Activated CD8-positive, alpha-beta T cell treated with anti-CD3 and anti-CD28 coated beads for 36 hours (primary cell): ENCODE measurements at places on chromosomes 3 and 15. TPM values are rescaled to one million over a fixed set of nuclear protein-coding genes. Genes with fewer than 3 reads are reported as not detected.

DNA sequence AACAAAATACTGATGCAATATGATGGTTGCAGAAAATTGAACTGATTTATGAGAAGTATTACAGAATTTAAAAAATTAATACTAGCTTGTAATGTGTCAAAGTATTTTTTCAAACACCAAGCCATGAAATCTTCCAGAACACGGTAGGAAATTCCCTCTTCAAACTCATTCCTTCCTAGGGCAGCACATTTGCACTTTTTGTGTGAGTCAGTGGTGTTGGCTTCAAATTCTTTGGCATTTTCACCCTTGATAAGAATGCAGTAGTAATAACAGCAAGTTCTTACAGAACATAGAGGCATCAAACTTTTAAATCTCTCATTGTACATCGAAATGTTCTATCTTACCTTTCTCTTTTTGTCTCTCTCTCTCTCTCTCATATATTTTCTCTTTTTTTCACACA is 191.8 kb downstream of the CGGBP1 start:
- DNase-seq = no peak

GRCh38 chr3:37601832-37602231 is 259.8 kb upstream of the CTDSPL start:
- DNase-seq = no peak

- no peak for DNase-seq
Observed at GRCh38 chr3:150145659-150146058, 175.0 kb upstream of the PFN2 start.

DNA sequence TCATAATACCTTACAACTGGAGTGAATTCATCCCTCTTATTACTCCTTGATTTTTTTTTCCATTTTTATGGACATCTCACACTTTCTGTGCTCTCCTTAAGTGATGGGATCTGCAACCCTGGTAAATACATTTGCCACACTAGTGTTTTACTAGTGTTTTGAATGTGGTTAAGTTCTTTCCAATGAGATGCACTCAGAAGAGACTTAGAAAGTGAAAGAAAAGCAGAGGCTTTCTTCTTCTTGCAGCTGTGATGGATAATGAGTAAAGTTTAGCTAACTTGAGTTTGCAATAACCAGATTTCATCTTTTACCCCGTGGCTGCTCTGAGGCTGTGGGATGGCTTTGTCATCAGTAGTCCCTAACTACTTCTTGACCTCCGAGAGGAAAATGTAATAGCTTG is 1248.4 kb downstream of the NSUN3 start:
- DNase-seq = no peak

DNA sequence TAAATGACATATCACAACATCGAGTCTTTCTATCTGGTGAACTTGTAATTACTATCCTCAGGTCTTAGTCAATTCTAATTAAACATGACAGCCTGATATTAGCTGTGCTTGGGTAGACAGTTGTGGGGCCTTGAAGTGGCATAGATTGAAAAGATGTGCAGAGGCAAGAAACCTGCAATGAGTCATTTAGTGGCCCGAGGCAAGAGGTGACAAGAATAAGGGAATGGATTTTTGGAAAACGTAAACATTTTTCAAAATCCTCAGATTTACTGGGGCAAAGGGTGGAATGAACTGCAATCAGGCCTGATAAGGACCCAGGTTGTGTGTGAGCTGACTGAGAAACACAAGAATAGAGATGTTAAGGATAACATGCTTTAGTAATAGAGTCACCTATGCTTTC is 29.5 kb upstream of the ULK4 start:
- no peak for DNase-seq

DNA sequence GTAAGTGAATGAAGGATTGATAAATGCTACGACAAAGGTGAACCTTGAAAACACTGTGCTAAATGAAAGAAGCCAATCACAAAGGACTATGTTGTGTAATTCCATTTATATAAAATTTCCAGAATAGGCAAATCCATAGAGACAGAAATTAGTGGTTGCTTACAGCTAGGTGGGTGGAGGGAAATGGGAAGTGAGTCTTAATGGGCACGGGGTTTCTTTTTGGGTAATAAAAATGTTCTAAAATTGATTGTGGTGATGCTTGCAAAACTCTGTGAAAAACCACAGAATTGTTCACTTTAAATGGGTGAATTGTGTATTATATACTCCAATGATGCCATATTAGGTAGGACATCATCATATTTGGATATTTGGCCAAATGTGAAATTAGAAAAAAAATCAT is 20.9 kb upstream of the TEX9 start:
- DNase-seq = no peak

Gene PTH1R
- total RNA-seq = not detected

Gene CHRNA5
- total RNA-seq = 2.0 TPM

Gene ZNF662
- 3.2 TPM for total RNA-seq
